ENCODE measurements at places on chromosomes 5 and 9.

DNA sequence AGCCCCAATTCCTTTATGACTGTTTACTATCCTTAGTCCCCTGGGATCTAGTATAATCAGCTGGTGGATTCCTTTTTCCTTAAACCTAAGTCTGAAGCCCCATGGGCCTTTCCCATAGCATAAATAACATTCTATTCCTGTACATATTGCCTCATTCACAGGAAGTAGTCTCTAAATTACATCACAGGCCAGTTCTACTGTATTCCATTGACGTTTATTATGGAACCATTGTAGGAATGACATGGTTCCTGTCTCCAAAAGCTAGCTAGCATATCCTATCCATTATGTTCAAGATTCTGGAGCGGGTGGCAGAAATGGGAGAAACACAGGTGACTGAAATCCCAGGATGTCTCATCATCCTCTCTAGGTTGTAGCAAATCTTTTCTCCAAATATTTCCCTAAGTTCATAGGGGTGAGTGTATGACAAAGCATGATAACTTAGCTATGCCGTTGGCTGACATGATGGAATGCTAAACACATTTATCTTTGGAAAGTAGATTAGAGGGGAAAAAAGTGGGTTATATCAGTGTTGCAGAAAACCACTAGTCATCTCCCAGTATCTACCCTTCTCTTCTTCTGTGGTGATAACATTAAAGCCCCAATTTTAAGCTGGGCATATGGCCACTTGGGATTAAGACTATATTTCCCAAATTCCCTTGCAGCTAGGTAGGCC is 140.1 kb downstream of the FGF1 start:
- DNase-seq: peak; percentile 95

DNA sequence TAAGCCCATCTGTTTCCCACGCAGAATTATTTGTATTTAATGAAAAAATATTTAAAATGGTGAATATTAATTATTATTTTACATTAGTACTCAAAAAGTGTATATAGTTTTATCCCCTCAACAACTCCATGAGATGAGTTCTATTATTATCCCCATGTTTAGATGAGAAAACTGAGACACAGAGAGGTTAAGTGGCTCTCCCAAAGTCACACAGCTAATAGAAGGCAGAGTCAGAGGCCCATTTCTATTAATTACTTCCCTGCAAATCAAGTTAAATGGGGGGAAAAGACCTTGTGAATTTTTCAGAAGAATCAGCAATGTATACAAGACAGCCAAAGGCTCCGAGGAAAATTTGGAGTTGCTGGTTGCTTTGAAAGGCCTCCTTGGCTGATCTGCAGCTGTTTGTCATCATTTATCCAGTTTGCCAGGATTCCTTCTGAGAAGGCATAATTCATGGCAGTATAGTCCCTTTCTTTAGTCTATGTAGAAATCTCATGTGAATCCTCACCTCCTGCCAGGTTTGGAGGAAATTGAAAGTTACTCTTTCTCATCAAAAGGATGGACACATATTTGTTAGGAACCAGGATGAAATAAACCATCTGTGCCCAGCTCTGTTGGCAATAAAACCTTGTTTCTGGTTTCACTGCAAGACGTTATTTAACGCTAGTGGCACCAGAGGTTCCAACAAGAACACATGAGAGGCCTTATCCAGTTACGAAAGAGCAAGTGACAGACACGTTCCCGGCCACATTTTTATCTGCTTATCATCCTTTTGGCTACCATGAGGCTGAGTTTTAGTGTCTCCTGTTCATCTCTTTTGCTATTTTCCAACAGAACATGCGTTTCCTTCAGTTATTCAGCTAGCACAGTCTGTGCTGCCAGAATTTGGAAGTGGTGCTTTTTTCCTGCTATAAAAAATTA is 621 bp downstream of the FYB1 start:
- DNase-seq: no peak

- no peak for DNase-seq
Measured at GRCh38 chr9:135330307-135330631, 149.3 kb upstream of the PPP1R26 start.

- no peak for DNase-seq
Measured at GRCh38 chr9:13436591-13436990, 157.1 kb upstream of the MPDZ start.

- no peak for DNase-seq
Measured at GRCh38 chr5:116229131-116229689, 144.4 kb downstream of the COMMD10 start.

Measured in fibroblast of skin of back (primary cell).